HCEC 1CT (cell line): ENCODE measurements at places on chromosomes 11 and 22.
A peak's percentile ranks its signal among the peaks of the same experiment; 100 is the strongest.

- no peak for DNase-seq
Measured at GRCh38 chr11:130020323-130020722, 17.7 kb upstream of the PRDM10 start.

- DNase-seq = peak; percentile 77
Measured at GRCh38 chr11:119684361-119685110, 44.5 kb downstream of the NECTIN1 start.

- no peak for DNase-seq
Measured at GRCh38 chr22:46684706-46685105, 53.3 kb downstream of the CERK start.

GRCh38 chr11:126424471-126425039, 69.1 kb downstream of the ST3GAL4 start:
- DNase-seq = no peak

DNA sequence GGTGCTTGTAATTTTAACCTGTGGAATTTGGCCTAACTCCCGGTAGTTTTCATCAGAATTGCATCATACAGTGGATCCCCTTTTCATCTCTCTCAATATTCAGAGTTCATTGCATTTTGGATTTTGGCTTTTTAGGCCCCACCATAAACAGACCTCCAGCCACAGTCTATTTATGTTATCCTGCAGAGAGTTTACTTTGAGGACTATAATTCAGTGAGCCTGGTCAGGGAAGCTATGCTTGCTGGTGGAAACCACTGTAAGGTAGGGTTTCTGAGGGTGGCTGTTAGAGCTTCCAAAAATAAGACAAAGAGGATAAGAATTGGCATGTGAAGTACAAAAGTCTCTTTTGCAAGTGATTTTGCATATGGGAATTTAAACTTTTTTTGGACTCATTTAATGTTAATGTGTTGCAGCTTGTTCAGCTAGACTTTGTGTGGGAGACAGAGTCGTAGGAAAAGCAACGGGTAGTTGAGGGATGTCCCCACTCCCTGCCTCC, 34.8 kb upstream of the DDI1 start:
- peak; percentile 11 for DNase-seq

GRCh38 chr11:12516387-12517105, 139.2 kb downstream of the PARVA start:
- no peak for DNase-seq

DNA sequence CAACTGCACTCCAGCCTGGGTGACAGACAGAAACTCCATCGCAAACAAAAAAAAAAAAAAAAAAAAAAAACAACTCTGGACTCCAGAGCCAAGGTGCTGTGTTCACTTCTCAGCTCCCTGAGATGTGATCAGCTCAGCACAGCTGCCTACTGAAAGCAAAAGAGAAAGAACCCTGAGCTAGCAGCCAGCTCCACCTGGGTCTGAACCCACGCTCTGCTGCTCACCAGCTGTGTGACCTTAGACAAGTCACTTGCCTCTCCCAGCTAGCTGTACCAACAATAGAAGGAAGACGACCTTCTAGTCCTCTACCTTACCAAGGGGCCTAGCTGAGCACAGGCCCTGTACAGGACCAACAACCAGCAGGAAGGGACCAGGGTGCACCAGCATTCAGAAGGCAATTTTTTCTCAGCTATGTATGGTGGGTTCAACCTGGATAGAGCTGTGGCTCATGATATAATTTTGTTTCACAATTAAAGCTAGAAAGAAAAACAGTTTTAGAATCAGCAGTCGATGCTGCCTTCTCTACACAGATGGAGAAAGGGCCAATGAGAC, 3.8 kb downstream of the DGCR2 start:
- DNase-seq = no peak

DNA sequence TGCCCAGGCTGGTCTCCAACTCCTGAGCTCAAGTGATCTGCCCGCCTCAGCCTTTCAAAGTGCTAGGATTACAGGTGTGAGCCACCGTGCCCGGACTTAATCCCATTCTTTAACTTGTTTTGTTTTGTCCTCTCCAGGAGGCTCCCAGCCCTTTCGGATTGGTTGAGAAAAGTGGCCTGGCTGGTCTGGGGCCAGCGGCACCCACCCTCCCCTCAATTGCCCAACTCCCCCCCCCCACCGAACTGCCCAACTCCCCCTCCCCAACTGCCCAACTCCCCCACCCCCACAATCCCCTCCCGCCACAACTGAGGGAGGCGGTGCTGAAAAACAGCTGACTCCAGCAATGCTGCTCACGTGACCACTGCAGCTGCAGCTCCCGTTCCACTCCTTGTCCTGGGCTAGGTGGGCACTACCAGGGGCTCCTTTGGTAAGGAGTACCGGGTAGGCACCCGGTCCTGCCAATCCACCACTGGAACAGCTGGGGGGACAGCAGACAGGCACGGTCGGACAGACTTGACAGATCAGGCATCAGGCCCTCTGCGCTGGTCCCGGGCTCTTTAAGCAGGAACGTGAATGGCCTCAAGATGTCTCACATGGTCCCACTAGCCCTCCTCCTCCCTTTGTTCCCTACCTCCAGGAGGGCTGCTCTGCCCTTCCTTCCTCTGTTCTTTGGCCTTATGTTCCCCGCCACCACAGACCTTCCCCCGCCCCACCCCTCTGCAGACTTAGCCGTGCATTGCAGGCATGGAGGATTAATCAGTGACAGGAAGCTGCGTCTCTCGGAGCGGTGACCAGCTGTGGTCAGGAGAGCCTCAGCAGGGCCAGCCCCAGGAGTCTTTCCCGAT, at the start of gene TCN2:
TSS of gene TCN2 (plus strand) at position 720 of the 845 bp plus-strand sequence. CDS start 158 bp downstream, outside the sequence.
- DNase-seq = peak; percentile 72

DNA sequence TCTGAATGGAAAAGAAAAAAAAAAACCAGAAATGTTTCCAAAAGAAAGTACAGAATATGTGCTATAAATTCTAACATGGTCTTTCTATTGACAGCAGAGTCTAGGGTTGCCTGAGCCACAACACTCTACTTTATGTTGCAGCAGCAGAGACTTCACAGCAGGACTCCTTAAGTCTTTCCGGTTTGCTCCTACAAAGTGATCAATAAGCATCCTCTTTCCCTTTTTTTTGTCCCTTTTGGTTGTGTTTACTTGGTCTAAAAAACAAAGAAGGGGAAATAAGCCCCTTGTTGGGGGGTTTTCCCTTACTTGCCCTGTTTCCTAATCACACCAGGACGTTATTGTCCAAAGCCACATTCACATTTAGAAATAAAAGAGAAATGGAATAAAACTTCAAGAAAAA, 163.1 kb upstream of the MPPED2 start:
- DNase-seq = no peak

DNA sequence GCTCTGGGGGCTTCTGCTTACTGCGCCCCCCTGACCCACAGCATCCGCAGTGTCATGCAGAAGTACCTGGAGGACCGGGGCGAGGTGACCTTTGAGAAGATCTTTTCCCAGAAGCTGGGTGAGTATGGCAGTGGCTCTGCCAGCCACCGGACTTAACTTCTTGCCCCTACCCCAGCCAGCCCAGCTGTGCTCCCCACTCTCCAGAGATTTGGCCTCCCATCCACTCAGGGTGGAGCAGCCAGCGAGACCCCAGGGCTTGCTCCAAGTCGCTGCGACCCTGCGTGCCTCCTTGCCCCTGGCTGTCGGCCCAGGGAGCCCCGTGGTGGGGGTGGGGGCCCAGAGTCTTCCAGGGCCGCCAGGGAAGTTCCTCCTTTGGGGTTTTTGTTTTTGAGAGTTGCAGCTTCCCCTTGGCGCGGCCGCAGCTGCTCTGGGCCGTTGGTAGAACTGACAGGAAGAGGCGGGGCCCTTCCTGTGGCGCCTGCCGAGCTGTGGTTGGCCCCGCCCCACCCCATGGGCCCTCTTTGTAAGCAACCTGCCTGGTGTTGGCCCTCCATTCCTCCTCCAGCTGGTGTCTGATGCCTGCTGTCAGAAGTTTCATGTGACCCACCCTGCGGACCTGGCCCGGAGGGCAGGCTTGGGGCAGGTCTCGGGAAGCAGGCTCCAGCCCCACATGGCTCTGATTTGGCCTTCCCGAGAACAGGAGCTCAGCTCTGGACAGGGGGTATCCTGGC, 11.1 kb downstream of the GRK2 start:
- DNase-seq = peak; percentile 73

DNA sequence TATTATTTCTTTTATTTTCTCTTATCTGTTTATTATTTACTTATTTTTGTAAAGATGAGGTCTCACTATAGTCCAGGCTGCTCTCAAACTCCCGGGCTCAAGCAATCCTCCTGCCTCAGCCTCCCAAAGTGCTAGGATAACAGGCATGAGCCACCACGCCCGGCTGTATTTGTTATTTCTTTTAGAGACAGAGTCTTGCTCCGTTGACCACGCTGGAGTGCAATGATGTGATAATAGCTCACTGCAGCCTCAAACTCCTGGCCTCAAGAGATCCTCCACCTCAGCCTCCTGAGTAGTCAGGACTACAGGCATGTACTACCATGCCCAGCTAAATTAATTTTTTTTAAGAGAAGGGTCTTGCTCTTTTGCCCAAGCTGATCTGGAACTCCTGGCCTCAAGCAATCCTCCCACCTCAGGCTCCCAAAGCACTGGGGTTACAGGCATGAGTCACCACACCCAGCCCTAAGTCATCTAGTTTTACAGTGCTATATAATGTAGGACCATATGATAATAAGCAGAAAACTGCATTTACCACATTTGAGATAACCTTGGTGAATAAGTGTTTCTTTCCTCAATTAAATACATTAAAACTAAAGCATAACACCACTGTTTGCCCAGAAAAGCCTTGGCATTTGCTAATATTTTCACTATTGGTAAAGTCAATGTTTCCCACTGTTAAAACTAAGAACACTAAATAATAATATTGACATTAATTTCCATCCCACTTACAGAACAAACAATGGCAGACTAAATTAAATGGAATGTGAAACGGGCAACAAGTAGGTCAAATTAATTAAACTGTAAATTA, 127.5 kb downstream of the SIK3 start:
- no peak for DNase-seq

DNA sequence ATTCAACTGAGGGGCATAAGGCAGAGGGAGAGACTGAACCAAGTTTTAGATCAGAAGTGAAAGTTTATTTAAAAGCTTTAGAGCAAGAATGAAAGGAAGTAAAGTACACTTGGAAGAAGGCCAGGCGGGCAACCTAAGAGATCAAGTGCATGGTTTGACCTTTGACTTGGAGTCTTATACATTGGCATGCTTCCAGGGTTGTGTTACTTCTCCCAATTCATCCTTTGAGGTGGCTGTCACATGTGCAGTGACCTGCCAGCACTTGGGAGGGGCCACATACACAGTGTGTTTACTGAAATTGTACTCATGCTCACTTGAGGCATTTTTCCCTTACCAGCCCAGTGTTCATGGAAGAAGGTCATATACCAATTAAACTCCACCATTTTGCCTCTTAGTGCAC, 30.4 kb downstream of the CYP2R1 start:
- DNase-seq = no peak

GRCh38 chr11:2237457-2238238, 32.7 kb downstream of the ASCL2 start:
- no peak for DNase-seq

GRCh38 chr11:124115782-124116616, 749 bp downstream of the VWA5A start:
- no peak for DNase-seq

- no peak for DNase-seq
Measured at GRCh38 chr11:2194877-2195755, 23.5 kb upstream of the TH start.

DNA sequence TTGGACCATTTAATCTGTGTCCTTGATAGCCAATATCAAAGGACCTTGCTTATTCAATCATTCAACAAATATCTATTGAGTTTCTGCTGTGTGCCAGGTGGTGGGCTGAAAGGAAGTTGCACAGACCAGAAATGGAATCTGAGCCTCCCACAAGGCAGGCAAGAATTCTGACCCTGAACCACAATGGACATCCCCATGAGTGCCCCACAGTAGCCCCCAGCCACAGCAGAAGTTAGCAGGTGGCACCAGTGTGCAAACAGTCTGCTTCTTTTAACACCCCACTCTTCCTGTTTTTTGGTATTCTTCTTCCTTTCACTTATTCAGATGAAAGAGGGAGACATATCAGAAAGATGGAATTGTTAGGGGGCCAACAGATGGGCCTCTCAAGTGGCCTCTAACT, 12.2 kb upstream of the SERPING1 start:
- DNase-seq = no peak

GRCh38 chr11:99198215-99198614, 177.5 kb downstream of the CNTN5 start:
- DNase-seq = no peak

DNA sequence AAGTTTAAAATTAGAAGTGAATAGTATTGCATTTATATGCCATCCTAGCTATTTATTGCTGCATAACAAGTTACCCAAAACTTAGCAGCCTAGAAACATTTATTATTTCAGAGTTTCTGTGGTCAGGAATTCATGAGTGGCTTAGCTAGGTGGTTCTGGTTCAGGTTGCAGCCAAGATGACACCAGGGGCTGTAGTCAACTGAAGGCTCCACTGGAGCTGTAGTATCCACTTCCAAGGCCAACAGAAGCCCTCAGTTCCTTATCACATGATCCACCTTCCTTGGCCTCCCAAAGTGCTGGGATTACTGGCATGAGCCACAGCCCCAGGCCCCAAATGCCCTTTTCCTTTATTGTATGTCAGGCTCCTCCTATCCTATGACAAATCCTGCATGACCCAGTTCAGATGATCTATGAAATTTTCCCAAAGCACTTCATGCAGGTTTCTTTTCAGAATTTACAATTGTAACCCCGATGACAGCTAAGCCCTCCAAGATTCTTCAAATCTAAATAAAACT, 6.1 kb upstream of the ALG8 start:
- DNase-seq = no peak

- DNase-seq = no peak
Measured at GRCh38 chr11:122563761-122564160, 91.8 kb upstream of the UBASH3B start.

- no peak for DNase-seq
Measured at GRCh38 chr11:69127081-69127850, 28.5 kb upstream of the SMIM38 start.

- peak; percentile 3 for DNase-seq
Measured at GRCh38 chr11:55707029-55707428, 45.0 kb downstream of the OR4C6 start.

DNA sequence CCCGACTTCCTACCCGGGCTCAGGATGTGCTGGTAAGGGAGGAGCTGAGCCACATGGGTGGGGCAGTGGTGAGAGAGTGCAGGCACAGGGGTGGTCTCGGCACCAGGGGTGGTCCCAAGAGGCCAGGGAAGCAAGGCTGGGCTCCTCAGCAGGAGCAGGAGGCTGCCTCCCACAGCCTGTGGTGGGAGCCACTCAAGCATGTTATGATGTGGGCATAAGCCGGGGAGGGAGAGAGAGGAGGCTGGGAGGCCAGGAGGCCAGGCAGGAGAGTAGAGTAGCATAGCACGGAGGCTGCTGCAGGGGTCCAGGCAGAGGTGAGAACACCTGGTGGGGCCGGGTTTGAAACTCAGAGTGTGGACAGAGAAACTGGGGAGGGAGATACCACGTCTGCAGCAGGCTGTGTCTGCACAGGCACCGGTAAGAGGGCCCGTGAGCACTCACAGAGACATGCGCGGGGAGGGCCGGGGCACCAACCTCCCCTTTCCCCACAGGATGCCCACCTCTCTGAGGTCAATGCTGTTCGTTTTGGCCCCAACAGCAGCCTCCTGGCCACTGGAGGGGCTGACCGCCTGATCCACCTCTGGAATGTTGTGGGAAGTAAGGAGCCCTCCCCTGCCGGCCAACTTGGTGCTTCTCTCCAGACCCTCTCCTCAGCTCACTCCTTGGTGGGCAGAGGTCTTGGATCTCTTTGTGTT, 10.7 kb downstream of the ATG16L2 start:
- no peak for DNase-seq
